ENCODE measurements at places on chromosomes 3 and 15.

DNA sequence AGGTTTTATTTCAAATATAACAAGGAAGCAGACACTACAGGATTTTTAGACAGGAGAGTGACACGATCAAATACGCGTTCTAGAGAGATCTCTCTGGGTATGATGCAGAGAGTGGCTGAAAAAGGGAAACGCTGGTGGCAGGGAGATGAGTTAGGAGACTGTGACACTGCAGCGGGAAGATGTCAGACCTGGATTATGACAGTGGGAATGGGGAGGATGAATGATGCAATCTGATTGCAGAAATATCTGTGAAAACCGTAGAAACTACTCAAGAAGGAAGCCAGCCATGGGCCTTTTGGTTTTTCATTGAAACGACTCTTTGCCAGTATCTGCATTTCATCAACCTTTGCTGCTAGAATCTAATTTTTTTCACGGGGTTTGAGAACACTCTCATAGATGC is 157.9 kb downstream of the FAM43A start:
- DNase-seq = no peak

- no peak for DNase-seq
Measured at GRCh38 chr3:12017516-12017915, 13.3 kb downstream of the SYN2 start.

GRCh38 chr3:194496217-194496919 is 9.6 kb upstream of the ATP13A3 start:
- no peak for DNase-seq

DNA sequence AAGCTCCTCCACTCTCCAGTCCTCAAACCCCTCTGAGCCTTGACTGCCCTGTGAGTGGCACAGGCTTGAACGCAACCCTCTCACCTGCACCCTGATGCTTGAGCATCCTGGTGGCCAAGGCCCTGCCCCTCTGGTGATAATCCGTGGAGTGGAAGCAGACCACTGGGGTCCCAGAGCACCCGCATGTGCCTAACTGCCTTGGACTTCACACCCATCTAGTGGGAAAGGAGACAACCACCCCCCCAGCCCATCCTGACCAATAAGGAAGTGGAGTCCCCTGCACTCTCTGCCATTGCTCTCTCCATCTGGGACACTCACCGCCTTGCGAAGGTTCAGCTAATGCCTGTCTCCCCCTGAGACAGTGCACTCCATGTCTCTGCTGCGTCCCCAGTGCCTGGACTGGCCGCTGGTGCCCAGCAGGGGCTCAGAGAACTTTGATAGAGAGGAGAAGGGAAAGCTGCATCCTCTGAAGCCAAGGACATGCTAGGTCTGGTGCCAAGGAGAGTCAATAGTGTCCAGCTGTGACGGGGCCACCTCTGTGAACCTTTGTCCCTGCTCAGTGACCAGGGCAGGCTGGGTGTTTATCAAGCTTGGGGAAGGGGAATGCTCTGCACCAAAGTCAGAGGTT is 3.4 kb downstream of the KLF15 start:
- DNase-seq = no peak

DNA sequence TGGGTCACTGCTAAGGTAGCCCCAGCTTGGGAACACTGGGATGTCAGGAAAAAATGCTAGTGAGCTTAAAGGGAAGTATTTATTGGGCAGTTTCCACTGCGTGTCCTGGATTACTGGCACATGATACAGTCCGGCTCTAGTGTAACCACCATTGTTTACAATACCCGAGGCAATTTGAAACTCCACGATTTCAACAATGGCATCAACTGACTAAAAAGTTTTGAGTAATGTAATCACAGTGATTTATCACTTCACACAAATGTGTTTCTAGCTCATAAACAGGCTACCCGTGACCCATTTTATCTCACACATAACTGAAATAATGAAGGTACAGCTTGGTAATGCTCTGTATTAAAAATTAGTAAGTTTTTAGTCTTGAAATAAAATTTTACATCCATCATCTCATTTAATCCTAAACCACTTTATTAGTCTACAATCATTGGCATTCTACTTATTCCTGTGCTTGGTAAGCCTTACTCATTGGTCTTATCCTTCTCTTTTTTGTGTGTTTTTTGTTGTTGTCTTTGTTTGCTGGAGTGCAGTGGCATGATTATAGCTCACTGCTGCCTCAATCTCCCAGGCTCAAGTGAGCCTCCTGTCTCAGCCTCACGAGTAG is 7.6 kb downstream of the ZMAT3 start:
- no peak for DNase-seq

DNA sequence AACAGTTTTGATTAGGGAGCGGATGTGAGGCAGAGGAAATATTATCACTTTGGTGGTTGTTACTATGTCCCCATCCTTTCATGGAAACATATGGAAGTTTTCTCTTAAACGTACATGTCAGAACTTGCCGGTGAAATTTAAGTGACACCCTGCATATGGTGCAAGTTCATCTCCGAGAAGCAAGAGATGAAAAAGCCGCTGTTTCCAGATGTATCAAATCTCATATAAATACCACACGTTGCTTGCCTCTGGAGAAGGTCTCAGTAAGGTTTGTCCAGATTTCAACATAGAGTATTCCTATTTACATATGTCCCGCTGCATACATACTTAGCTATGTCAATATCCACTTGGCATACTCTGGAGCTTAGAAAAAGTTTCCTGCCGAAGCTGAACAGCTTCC is 172.2 kb upstream of the ICE2 start:
- no peak for DNase-seq

DNA sequence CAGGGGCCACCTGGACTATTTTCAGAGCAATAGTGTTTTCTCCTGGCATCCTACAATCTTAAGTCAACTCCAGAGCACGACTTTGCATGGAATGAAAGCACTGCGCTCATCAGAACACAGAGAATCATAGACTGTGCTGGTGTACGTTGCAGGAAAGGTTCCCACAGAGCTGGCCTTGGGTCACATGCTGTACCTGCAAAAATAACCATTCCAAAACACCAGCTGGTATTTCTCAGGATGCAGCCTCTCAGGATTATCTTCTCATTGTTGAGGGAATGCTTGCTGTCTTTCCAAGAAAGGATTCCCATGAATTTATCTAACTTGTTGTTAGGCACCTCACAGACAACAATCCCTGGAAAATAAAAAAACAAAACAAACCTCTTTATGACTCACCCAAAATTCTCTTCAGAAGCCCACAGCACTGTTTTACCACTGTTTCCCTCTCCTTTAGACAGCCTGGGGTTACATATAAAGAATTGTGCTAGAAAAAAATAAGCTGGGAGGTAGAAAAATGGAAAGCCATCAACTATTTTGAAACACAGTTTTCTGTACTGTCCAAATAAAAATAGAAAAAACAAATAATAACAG is 131.7 kb downstream of the ATP8B4 start:
- DNase-seq = no peak

DNA sequence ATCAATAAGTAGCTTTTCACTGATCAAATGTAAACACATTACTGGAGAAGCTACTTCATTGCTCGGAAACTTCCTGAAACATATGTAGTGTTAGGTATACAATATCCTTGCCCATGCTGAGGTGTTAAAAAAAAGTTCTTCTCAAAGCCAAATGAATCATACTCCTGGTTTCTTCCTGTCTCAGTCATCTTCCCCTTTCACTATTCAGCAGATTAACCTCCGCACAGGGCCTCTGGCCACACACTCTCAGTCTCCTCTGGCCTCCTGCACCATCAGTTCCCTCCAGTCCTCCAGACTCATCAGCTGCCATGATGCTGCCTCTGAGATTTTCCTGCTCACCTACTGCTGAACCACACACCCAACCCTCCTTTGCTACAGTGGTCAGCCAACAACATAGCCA is 70.5 kb upstream of the BOC start:
- no peak for DNase-seq

GRCh38 chr15:41919201-41919820 is 25.5 kb upstream of the SPTBN5 start:
- DNase-seq = no peak

GRCh38 chr3:100364421-100364820 is 29.9 kb downstream of the NIT2 start:
- no peak for DNase-seq

DNA sequence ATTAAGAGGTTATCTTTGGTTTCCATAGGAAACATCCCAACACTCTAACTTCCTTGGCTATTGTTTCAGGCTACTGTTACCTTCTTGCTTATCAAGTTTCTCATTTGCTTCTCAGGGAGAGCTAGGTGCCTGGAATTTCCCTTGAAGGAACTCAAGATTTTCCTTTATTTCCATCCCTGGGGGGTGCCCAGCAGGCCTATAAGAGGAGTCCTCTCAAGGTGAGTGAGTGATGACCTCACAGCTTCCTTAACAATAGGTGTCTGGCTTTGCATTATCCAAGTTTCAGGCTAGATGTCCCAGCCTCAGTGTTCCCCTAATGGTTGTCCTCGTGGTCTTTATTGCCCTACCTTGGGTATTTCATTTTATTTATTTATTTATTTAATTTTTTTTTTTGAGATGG is 12.1 kb upstream of the CTSH start:
- DNase-seq = no peak

DNA sequence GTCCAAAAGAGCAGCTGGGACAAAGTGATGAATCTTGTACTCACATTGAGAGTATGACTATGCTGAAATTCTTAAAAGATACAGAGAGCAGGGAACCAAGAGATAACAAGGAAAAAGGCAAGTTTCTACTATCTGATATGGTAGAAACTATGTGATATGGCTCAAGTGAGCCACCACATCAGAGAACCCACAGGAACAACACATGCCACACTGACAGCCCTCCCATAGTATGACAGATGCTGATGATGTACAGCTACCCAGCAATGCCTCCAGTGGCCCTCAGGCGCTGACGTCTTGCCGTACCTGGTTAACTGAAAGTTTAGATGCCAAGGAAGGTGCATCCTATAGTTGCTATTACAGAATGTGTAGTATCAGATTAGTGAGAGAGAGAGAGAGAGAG is 42.4 kb downstream of the CHAC1 start:
- DNase-seq = no peak

DNA sequence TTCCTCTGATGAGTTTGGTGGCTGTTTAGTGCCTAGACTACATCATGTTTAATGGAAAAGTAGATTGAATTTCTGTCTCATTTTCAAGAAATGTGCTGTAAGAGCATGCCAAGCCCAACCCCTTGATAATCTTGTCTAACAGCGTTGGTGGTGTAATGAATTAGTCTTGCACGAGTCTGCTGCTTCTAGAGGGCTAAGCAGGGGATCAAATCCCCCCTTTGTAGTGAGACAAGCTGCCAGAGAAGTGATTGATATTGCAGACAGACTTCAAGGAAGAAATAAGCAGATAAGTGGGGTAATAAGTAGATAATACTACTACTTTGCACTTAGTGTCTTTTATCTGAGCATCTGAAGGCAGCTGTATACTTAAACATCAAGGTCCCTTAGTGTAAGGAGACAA is 141.4 kb downstream of the TP63 start:
- no peak for DNase-seq

DNA sequence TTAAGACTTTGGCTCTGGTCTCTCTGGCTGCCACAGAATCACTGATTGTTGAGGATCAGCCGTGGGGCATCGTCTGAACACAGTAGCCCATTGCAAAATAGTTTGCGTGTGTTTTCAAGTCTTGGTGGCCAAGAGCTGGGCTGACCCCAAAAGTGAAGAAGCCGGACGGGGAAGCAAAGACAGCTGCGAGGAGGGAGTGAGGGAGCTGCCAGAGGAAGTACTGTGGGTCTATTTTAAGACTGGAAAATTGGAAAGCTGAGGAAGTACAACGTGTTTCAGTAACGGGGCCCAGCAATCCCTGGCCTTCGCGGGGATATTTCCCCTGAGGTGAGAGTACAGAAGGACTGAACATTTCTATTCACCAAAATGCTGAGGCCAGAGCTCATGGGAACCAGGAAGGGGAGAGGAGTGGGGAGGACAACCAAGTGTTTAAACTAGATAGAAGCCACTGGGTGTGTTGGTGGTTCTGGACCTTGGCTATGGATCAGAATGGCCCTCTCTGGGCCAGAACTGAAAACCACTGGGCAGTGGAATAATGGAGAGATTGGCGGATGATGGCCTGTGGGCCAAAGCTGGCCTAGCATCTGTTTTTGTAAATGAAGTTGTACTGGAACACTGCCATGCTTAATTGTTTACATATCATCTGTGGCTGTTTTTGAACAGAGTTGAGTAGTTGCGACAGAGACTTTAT is 34.1 kb upstream of the LIMD1 start:
- no peak for DNase-seq

DNA sequence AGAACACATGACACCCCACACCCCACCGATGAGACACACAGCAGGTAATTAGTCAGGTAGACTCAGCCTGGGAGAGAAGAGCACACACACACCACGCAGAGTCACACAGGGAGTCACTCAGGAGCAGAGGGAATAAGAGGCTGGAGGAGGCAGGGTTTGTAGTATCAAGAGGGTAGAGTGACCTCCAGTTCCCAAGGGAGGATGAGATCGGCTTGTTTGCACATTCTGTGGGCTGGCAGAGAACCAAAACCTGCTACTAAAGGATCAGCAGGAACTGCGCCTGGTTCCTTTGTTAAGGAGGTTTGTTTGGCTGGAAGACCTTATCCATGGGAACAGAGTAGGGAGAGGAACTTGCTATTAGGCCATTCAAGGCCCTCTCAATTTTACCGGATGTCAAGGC is 281.4 kb upstream of the SLCO3A1 start:
- peak; percentile 99 for DNase-seq

DNA sequence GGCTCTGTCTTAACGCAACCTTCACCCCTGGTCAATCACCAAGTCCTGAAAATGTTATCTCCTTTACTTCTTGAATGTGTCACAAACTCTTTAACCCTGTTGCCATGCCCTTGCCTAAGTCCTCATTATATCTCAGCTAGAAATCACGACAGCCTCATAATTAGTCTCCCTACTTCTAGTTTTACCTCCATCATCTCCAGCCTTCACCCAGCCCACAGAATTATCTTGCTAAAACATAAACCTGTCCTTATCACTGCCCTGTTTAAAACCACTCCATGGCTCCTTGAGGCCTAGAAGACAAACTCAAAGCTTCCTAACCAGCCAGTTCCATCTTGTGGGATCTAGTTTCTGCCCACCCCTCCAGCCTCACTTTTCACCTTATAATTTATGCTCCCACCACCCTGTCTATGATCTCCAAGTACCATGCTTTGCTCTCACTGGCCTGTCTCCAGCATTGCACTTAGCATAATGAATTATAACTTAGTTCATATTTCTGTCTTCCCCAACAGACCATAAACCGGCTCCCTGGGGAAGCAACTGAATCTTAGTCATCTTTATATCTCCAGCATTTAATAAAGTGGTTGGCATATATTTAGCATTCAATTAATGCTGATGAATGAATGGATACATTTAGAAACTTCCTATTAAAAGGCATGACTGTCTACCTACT is 39.2 kb downstream of the GPR176 start:
- DNase-seq = no peak

DNA sequence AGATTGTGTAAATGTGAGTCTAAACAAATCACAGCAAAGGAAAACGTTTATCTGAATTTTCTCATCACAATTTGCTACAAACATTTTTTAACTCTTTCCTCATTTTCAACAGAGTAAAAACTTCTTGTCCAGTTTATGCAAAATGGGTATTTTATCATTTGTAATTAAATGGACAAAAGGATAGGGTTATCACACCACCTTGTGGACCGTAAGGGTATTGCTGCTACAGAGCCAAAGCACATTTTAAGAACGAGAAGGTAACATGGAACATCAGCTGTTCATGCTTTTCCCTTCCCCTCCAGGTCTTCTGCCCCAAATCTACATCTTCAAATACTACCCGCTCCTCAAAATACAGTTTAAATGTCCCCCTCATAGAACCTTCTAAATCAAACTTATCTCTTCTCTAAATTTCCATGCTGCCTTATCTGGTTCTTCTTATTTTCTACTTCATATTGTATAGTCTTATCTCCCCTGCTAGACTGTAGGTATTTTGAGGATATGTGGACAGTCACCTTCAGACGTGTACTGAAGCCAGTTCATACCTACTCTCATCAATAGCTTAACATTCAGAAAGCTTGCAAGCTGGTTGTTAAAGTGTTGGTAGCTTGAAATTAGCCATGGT is 12.8 kb upstream of the SETMAR start:
- DNase-seq = no peak

All from COR-L47 (cell line).